Activated T-cell treated with anti-CD3 and anti-CD28 coated beads, Interleukin-2, amount 50 U/mL, for 1 hour (primary cell): ENCODE measurements at places on chromosomes 11 and 22.

GRCh38 chr22:20245577-20246367, 22.3 kb downstream of the RTN4R start:
- DNase-seq = no peak

DNA sequence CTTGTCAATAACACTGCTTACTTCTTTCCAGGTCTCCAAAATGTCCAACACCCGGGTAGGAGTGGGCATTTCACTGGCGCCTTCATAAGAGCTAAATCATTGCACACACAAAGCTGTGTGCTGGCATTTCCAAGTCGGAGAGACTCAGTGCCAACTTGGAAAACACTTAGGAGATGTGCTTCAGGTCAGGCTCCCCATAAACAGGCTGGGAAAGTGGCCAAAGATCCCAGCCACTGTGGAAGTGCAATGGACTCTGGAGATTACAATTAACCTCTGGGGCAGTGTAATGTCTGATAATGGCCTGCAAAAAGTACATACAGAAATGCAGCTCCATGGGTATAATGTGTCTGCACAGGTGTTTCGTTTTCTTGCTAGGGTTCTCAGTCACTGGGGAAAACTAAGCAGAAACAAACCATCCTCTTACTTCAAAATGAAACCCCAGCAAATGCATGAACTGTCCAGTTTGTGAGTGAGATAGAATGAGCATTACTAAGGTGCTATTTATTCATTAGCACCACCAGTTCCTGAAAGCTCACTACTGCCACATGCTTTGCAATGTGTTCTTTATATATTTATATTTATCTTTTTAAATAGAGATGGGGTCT, 79.0 kb downstream of the ABTB2 start:
- DNase-seq = no peak

GRCh38 chr22:24500277-24500820, 5.2 kb downstream of the UPB1 start:
- DNase-seq = no peak

DNA sequence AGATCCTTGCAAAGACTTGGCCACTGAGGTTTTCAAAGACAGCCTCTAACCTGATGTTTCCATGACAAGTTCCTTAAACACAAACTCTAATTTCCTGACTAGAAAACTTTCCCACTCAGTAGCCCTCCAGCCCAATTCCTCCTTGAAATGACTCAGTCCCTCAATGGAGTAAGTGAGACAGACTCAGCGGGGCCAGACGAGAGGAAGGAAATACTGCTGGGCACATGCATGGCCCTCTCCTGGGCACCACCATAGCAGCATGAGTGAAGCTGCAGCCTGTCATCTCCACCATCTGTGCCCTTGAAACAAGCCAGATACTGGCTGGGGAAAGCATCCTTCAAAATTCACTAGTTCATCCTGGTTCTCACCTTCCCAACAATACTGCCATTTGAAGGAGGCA, 76.2 kb upstream of the GDPD4 start:
- DNase-seq = no peak

DNA sequence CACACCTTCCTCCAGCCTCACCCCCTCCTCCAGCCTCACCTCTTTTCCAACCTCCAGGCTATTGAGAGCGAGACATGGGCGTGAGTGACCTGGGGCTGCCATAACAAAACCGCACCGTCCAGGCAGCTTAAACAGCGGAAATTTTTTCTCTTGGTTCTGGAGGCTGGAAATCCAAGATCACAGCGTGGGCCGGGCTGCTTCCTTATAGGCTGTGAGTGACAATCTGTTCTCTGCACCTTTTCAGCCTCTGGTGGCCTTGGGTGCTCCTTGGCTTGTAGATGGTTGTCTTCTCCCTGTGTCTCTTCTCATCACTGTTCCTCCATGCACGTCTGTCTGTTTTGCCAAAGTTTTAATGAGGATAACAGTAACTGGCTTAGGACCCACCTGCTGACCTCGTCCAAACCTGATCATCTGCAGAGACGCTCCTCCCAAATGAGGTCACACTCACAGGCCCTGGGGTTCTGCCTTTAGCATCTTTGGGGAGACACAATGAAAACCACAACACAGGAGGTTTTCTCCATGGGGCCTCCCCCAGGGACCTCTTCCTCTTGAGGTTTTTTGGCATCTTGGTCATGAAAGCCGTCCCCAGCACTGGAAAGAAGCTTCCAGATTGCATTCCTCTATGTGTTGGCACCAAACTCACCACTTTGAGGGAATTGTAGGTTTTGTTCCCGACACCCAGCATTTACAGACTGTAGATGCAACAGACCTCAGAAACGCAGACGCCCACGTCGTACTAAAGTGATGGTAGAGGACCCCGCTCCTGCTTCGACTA, 878.1 kb downstream of the BRD1 start:
- DNase-seq = no peak

GRCh38 chr22:32991353-32992101, 66.7 kb downstream of the SYN3 start:
- no peak for DNase-seq

DNA sequence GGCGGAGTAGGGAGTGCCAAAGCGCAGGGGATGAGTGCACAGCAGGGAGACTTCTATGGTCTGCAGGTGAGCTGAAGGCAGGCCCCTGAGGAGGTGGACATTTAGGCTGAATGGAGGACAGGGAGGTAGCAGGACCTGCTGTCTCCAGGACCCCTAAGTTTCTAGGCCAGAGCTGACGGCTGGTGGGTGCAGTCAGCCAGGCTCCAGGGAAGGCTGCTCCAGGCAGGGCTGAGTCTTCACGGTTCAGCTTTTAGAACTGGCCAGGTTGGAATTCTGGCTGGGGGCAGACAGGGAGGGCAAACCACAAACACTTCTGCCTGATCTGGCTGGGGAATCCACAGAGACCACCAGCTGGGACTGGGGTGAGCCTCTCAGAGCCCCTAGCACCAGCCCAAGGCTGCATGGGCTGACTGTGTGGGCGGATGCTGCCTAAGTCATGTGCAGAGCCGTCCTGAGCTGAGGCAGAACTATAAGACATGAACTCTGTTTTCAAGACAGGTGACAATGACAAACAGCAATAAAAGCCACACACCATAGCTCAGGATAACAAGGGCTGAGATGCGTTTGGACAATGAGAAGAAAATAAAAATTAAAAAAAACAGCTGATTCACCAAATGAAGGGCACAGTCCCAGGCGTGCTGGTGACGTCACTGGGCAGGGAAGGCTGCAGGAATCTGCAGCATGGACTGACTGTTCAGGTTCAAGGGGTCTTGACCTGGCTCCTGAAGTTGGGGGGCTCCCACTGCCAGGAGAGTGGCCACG, 10.4 kb upstream of the MALAT1 start:
- no peak for DNase-seq

GRCh38 chr11:130064596-130064995, 5.1 kb upstream of the APLP2 start:
- no peak for DNase-seq

- peak; percentile 79 for DNase-seq
These were observed 10.3 kb upstream of the IGSF9B start for GRCh38 chr11:133966921-133967598.
